Posterior cingulate gyrus (tissue), 11 donors: ENCODE measurements at places on chromosomes 11 and 22.
A peak's percentile ranks its signal among the peaks of the same experiment; 100 is the strongest.

GRCh38 chr11:70583781-70584218 lies 185.5 kb downstream of the CTTN start:
- peak; percentile 83 for DNase-seq

- no peak for DNase-seq
Observed at GRCh38 chr11:75777461-75778110, 9.0 kb downstream of the DGAT2 start.

DNA sequence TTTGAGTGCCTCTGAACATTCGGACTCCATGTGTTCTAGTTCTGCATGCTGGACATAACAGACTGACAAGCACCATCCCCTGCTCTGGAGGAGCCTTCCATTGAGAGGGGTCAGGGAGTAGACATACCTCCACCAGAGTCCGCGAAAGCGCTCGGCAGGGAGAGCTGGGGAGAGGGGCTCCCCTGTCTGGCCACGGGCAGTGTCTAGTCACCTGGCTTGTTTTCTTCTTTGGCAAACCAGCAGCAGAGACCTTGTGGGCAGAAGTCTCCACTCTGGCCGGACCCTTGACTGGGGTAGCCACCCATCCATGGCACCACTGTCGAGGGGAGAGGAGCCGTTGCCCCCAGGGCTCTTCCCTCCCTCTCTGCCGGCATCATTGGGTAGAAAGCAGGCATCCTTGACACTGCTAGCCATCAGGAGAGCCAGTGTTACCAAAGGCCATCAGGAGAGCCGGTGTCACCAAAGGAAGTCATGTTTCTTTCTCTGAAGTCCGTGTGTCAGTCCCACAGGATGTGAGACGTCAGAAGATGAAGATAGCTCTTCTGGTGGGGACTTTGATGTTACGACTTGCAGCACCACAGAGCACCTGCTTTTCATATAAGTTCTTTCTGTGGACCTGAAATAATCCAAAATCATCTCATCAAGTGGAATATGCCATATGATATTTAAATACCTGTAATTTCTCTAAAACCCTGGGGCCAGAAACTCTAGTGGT lies 305.6 kb downstream of the TBC1D22A start:
- DNase-seq, result peak; percentile 40

DNA sequence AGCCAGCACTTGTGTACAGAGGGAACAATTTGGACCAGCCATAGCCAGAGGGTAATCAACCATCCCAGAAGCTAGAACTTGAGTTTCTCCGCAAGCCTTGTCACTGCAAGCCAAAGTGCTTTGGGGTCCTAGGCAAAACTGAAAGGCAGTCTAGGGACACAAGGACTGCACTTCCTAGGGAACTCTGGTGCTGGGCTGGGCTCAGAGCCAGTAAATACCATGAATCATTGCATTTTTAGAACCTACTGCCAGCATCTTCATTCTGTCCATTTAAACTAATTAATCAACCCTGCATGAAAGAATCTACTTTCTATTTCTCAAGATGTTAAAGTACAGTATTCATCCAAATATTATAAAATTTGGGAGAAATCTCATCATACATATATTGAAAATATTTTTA lies 20.0 kb downstream of the PATE3 start:
- no peak for DNase-seq

DNA sequence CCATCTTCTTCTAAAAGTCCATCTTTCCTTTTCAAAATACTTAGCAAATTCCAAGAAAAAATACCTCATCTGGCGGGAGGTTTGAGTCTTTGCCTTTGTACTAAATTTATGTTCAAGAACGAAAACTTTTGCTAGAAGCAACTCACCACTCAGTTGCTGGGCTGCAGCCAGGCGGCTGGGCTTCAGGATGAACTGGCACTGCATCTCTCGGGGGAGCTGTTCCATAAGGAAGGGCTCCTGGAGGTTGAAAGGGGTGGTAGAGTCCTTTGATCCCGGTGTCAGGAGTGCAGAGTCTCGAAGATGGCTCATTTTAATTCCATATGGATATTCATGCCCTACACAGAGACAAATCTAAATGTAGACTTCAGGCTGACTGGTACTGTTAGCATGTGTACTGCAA lies 105.8 kb downstream of the ARHGAP20 start:
- peak; percentile 70 for DNase-seq

- no peak for DNase-seq
Observed at GRCh38 chr22:31915586-31915985, 28.7 kb upstream of the YWHAH start.

GRCh38 chr11:76614471-76615179 lies 55.9 kb downstream of the LRRC32 start:
- no peak for DNase-seq

- DNase-seq, result no peak
Observed at GRCh38 chr11:113643701-113644100, 62.4 kb downstream of the TMPRSS5 start.

DNA sequence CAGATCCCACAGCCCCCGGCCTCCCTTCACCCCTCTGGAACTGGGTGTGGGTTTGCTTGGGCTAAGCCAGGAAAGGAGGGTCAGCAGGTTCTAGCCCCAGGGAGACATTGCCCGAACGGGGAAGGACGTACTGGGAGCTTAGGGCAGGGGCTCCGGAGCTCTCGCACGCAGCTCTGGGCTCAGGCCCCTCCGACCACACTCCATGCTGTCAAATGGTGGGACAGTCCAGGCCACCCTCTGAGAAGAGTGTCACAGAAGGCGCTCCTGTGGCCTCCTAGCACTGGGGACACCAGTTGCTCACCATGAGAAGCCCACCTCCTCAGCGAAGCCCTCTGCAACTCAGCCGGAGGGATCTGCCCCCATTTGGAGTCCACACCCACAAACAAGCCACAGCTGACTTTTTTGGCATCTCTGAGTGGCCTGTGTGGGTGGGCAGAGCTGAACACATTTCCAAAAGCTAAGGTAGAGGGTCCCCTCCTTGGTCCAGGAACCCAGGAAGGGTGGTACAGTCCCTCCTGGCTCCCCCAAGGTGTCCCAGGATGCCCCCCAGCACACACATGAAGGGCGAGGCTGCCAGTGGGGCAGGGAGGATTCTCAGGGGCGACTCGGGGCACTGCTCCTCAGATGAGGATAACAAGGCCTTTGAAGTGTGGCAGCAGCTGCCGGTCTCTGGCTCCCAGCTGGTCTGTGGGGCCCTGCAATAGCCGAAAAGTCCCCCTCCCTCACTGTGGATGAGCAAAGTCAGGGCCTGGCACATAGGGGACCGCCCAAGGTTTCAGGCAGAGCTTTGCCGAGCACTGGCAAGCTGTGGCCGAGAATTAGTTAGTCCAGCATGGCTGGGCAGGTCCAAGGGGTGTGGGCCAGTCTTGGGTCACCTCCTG lies 13.0 kb upstream of the TEF start:
- DNase-seq, result peak; percentile 41

DNA sequence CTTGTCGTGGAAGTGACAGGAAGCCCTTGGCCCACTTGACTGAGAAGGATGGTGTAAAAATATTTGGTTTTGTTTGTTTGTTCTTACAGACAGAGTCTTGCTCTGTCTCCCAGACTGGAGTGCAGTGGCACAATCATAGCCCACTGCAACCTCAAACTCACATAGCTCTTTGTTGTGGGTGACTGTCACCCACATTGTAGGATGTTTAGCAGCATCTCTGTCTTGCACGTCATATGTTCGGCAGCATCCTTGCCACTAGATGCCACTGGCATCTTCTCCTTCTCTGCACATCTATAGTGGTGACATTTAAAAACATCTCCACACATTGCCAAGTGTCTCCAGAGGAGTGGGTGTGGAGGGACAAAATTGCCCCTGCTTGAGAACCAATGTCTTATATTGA lies 56.8 kb downstream of the PRR5L start:
- DNase-seq, result no peak

DNA sequence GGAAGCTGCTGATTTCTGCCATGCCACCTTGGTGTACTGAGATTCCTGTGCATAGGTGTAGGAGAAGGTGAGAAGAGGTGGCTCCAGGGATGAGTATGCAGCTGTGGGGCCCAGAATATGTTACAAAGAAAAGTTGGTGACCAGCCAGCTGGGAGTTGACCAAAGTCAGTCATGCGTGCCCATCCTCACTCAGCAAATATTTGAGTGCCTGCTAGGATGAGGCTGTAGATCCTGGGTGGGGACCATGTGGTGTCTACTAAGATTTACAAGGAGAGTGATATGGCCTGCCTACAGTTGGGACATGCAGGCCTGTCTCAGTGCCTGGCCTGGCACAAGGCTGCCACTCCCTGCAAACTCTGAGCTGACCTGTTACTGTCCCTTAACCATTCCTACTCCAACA lies 19.4 kb downstream of the RNF185 start:
- DNase-seq, result no peak

GRCh38 chr22:20937794-20938671 lies 20.8 kb downstream of the CRKL start:
- no peak for DNase-seq

DNA sequence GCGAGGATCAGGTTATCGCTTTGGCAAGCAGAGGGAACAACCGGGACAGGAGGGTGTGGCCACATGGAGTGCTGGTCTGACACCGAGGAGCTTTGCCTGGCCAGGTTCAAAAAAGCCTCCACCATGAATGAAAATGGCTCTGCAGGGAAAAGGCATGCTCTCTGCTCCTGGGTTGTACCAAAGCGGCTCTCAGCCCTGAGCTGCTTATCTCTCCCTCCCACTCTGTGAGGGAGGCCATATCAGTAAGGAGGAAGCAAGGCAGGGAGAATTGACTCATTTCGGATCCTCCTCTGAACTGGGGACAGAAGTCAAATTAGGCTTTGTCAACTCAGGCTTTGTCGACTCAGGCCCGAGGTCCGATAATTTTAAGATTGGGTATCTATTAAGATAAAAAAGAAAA lies 82.9 kb upstream of the CRTAM start:
- no peak for DNase-seq

- DNase-seq, result no peak
Observed at GRCh38 chr11:30497600-30497999, 88.6 kb downstream of the MPPED2 start.

- DNase-seq, result no peak
Observed at GRCh38 chr22:43823353-43823908, 11.3 kb upstream of the EFCAB6 start.

DNA sequence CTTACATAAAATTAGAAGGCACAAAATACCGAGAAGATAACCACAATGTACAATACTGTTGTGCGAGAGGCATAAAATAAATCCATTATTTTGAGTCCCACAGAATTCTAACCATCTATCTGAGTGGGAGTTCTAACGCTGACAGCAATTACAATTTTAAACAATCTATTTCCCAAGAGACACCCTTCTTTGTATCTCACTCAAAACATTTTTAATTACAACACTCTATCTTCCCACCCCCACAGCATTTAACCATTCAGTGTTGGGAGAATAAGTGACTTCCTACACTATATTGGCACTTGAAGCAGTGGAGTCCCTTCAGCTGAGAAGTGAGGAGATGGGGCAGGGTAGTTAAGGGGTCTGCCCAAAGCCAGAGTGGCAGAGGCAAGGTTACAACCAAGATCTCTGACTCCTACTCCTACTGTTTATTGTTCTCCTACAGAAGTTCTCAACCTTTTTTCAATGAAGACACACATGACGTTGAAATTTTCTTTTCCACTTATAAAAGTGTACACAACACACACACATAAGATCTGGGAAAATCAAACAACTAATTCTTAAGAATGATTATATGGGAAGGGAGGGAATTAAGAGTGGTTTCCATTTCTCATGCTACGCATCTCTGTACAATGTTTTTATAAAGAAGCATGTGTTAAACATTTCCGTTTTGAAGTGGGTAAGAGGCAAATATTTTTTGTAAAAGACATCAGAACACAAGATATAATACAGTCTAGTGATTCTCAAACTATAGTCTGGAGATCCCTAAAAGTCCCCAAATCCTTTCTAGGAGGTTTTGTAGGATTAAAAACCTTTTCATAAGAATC lies 10.9 kb downstream of the SLC25A17 start:
- DNase-seq, result no peak

- no peak for DNase-seq
Observed at GRCh38 chr11:79417069-79417920, 23.5 kb downstream of the TENM4 start.

GRCh38 chr22:47304191-47304831 lies 541.9 kb downstream of the TBC1D22A start:
- DNase-seq, result peak; percentile 57

DNA sequence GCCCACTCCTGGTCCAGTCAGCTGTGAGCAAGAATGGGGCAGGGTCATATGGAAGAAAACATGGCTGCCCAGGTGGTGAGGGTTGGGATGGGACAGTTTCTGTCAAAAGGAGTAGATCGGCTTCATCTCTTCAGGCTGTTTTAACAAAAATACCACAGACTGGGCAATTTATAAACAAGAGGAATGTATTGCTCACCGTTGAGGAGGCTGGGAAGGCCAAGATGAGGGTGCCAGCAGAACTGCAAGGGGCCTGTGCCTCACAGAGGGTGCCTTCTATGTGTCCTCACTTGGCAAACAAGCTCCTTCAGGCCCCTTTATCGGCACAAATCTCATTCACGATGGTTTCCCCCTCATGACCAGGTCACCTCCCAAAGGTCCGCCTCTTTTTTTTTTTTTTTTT lies 18.1 kb upstream of the RELT start:
- DNase-seq, result no peak

GRCh38 chr11:32115446-32115845 lies 24.6 kb downstream of the RCN1 start:
- no peak for DNase-seq

GRCh38 chr11:11611381-11611780 lies 10.4 kb downstream of the GALNT18 start:
- DNase-seq, result no peak

GRCh38 chr11:29224739-29225384 lies 792.0 kb downstream of the KCNA4 start:
- DNase-seq, result no peak

DNA sequence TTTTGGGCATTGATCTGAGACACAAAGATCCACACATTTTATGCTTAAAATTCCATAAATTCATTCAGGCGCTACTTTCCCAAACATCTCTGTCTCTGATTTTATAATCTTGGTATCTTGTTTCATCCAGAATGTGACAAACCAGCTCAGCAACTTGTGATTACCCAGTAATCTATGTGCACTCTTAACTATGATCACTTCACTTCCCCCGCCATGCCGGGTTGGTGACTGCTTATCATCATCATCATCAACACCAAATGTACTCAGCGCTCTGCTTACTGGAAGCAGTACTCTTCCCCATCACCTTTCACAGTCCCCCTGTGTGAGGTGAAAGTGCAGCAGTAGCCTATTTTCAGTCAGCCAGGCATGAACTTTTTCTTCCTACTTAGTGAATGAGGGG lies 15.2 kb upstream of the MMP7 start:
- no peak for DNase-seq

DNA sequence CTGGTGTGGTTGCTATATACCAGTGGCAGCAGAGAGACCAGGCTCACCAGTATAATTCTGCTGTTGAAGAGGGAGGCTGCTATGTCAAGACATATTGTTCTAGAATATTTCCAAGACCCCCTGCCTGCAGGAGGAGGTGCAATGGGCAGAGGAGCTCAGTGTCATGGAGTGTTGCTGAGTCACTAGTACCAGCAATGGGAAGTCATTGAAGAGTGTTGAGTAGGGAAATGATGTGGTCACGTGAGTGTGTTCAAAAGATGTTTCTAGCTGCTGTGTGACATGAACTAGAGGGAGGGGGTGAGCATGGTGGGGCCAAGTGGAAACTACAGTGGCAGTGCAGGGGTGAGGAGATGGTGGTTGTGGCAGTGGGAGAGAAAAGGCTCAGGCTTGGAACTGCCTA lies 76.3 kb upstream of the BIRC3 start:
- DNase-seq, result no peak
